ENCODE measurements at places on chromosomes 1 and 21.

DNA sequence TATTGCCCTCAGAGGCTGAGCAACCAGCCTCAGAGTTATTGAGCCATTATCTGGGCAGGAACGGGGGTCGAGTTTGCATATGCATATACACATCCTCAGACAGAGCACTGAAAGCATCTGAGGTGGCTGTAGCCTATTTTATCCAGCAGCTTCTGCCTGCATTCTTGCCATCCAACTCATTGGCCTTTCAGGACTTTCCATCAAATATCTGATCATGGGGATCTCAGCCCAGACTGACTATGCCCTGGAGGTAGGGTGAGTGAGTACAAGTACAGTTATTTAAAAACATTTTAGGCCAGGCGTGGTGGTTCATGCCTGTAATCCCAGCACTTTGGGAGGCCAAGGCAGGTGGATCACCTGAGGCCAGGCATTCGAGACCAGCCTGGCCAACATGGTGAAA is 1.8 kb upstream of the MTF1 start:
- DNase-seq = no peak

- no peak for DNase-seq
Observed at GRCh38 chr1:221437171-221437570, 304.7 kb downstream of the DUSP10 start.

GRCh38 chr21:43308815-43309283 is 118.1 kb downstream of the SIK1 start:
- no peak for DNase-seq

DNA sequence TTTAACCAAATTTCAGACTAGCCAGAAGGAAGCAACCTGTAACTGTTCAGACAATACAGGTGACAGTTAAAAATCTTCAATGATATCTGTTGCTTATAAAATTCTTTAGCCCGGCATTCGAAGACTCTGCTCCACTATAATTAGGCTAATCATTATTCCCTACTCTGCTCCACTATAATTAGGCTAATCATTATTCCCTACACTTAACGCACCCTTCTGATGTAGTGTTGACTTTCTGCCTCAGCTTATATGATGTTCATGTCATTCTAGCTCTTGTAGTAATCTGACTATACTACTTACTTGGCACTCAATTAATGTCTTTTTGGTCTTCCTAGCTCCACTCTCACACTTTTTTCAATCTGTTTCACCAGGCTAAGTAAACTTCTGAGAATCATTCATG is 13.3 kb downstream of the TESK2 start:
- no peak for DNase-seq

DNA sequence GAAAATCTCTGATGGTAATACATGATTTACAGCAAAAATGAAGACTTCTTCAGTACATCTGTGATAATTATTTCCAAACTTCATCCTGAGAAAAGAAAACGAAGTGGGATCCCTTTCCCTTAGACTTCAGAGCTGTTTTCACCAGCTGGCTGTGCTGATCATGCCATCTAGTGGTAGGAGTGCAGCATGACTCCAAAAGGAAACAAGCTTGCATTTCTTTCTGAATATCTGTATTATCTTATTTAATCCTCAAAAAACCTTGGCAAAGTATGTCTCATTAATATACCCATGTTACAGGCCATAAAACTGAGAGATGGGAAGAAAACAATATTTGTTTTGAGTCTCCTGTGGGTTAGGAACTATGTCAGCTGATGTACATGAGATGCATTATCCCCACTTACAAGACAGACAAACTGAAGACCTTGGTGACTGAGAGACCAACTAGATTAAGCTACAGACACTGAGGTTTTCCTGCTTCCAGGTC is 9.8 kb upstream of the GJA8 start:
- no peak for DNase-seq
